Dorsolateral prefrontal cortex (tissue), 122 donors: ENCODE measurements at places on chromosomes 6 and 20.

GRCh38 chr20:13221313-13221672 lies 219 bp downstream of the ISM1 start:
- no peak for DNase-seq

DNA sequence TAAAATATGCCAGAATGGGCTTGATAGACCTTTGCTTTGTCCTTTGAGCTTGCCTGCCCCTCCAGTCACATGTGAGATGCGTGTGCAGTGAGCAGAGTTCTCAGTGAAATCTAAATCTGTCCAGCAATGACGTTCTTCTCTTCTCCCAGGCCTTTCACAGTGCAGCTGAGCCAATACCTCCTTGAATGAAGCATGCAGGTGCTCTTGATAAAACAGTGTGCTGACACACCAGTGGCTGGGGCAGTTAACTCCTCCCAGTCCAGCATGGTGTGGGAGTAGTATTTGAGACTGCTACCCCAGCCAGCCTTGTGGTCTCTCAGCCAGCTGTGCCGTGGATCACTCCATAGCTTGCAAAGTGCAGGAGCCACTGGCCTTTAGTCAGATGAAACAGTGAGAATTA lies 240.5 kb downstream of the FARS2 start:
- DNase-seq: no peak

DNA sequence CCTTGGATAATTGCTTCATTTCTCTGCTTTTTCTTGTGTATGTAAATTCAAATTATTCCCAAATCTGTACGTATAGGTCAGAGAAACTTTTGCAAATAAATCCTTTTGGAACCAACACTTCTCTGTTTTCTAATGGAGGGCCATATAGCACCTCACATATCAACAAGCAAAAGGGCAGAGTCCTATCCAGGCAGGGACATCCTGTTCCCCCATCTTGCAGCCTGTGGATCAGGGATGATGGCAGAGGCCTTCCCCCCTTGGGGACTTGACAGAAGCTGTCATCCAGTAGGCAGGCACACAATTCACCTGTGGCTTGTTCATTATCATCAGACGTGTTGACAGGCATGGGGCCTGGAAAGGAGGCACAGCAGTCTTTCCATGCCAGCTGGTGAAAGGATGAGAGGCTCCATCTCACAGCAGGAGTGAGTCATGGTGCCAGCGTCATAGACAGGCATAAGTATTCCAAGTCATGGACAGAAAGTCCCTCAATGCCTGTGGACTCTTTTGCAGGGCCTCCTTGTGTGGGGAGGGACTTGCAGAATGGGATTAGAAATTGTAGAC lies 31.8 kb upstream of the PLEKHG1 start:
- DNase-seq: no peak

GRCh38 chr20:20003031-20003954 lies 13.9 kb upstream of the NAA20 start:
- no peak for DNase-seq

- DNase-seq: no peak
Observed at GRCh38 chr6:7673063-7673536, 52.8 kb upstream of the BMP6 start.

- DNase-seq: no peak
Observed at GRCh38 chr6:148538261-148539190, 195.9 kb downstream of the SASH1 start.

- no peak for DNase-seq
Observed at GRCh38 chr6:169396554-169397163, 143.0 kb upstream of the THBS2 start.

DNA sequence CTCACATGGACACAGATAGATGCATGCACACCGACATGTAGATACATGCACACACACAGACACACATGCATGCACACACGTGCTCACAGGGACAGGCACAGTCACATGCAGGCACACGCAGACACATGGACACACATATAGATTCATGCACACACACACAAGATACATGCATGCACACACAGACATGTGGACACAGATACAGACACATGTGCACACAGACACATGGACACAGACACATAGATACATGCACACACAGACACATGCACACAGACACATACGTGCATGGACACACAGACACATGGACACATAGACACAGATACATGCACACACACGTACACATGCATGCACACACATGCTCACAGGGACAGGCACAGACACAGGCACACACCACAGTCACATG lies 19.8 kb downstream of the SYNDIG1 start:
- DNase-seq: no peak

DNA sequence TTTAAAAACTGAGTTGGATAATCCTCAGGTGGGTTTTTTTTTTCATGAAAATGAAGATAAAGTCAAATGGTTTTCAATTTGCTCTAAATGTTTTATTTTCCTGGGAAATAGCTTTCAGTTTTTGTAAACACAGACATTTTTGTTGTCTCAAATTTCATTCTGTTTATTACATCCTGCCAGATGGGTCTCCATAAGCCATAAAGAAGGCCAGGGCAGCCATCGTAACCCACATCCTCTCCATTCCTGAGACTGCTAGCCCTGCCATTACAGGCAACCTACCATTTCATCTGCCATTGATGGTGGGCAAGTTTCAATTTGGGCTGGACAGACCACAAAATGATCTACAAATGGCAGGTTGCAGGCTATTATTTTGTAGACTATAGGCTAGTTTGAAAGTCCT lies 60.8 kb downstream of the BTBD3 start:
- DNase-seq: no peak

DNA sequence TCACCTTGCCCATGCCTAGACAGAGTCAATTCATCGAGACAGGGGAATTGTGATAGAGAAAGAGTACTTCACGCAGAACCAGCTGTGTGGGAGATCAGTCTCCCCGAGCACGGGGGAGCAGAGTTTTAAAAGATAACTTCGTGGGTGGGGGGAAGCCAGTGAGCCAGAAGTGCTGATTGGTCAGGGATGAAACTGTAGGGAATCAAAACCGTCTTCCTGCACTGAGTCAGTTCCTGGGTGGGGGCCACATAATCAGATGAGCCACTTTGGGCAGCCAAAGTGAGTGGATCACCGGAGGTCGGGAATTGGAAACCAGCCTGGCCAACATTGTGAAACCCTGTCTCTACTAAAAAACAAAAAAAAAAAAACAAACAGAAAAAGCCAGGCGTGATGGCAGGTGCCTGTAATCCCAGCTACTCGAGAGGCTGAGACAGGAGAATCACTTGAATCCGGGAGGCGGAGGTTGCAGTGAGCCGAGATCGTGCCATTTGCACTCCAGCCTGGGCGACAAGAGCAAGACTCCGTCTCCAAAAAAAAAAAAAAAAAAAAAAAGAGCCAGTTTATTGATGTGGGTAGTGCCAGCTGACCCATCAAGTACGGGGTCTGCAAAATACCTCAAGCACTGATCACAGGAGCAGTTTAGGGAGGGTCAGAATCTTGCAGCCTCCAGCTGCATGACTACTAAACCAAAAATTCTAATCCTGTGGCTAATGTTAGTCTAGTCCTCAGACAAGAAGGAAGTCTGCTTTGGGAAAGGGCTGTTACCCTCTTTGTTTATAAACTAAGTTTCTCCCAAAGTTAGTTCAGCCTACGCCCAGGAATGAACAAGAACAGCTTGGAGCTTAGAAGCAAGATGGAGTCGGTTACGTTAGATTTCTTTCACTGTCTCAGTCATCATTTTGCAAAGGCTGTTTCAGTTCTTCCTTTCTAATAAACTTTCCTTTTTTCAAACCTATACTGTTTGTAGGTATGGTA lies 3.9 kb upstream of the TRIM39 start:
- DNase-seq: no peak

GRCh38 chr20:61668065-61668650 lies 397.5 kb downstream of the TAF4 start:
- no peak for DNase-seq

- no peak for DNase-seq
Observed at GRCh38 chr6:143253586-143253985, 192.9 kb downstream of the AIG1 start.
